ENCODE measurements at places on chromosomes 2 and 18. TPM values are rescaled to one million over a fixed set of nuclear protein-coding genes. Genes with fewer than 3 reads are reported as not detected.
A peak's percentile ranks its signal among the peaks of the same experiment; 100 is the strongest.

The CTIF gene
- total RNA-seq, result 64.9 TPM

The IL18R1 gene
- 5.5 TPM for total RNA-seq

The CAVIN2 gene
- total RNA-seq, result 106 TPM

The CCDC121 gene
- 5.4 TPM for total RNA-seq

The MROH2A gene
- not detected for total RNA-seq

The AOX1 gene
- 27.0 TPM for total RNA-seq

The PCARE gene
- total RNA-seq, result 1.0 TPM

The EML6 gene
- 0.62 TPM for total RNA-seq

The EFHD1 gene
- total RNA-seq, result 16.9 TPM

DNA sequence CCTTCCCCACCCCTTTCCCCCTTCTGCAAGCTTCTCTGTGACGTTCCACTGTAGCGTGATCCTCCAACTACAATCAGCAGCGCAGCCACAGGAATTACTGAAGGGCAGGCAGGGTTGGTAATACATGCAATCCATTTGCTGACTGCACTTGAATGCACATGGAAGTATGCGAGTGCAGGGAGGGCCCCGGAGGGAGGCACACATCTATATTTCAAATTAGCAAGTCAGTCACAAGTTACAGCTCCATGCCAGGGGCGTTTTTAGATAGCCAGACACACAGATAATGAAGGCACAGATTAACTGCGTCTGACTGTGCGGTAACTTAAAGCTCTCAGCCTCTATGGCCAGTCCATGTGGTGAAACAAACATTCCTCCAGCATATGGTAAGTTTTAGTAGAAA, 209.2 kb upstream of the GATA6 start:
- no peak for DNase-seq

GRCh38 chr2:61885896-61886603, 2.4 kb downstream of the CCT4 start:
- no peak for DNase-seq

- no peak for DNase-seq
Measured at GRCh38 chr2:199395311-199395710, 62.4 kb downstream of the SATB2 start.

GRCh38 chr2:39266139-39266805, 22.5 kb upstream of the CDKL4 start:
- no peak for DNase-seq

GRCh38 chr2:171008550-171009205, 79.6 kb downstream of the GORASP2 start:
- DNase-seq, result no peak

GRCh38 chr18:2845172-2845571, 1.6 kb upstream of the EMILIN2 start:
- no peak for DNase-seq

DNA sequence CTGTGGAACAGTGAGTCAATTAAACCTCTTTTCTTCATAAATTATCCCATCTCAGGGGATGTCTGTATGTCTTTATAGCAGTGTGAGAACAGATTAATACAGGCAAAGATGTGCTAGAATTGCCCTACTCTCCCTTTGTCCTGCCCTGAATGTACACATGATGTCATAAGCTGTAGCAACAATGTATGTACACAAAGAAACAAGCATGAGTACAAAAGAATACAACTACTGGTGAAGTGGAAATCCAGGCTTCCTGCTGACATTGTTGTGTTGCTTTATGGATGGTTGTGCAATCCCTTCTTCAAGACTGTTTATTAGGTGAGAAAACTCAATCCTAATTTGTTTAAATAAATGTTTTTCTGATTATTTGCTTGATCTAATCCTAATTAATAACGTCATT, 446.6 kb downstream of the DSC3 start:
- no peak for DNase-seq

DNA sequence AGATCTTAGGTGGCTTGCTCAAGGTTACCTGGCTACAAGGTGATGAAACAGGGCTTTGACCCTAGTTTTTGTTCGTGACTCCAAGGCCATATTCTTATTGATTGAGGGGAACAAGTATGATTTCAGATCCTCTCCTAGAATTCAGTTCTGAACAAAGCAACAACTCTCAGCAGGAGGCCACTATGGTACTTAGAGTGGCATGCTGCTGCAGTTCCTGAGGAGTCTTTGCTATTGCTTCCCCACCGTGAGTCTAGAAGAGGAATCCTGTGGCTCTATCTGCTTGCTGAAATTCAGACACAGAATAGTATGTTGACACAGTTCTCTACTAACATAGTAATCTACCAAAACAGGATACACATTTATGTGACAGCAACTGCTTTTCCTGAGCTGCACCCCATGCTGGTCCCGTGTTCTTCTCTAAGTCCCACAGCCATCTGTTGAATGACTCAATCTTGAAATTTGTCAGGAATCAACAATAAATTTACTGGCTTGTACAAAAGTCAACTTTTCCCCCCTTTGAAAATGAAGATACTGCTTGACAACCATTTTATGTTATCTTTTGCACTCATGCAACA, 4.1 kb downstream of the TGFBRAP1 start:
- DNase-seq, result no peak

- no peak for DNase-seq
Measured at GRCh38 chr2:63434024-63435001, 154.0 kb downstream of the WDPCP start.

- DNase-seq, result no peak
Measured at GRCh38 chr2:43980902-43981301, 14.9 kb downstream of the LRPPRC start.

- no peak for DNase-seq
Measured at GRCh38 chr18:72104851-72105250, 439.3 kb downstream of the CBLN2 start.

DNA sequence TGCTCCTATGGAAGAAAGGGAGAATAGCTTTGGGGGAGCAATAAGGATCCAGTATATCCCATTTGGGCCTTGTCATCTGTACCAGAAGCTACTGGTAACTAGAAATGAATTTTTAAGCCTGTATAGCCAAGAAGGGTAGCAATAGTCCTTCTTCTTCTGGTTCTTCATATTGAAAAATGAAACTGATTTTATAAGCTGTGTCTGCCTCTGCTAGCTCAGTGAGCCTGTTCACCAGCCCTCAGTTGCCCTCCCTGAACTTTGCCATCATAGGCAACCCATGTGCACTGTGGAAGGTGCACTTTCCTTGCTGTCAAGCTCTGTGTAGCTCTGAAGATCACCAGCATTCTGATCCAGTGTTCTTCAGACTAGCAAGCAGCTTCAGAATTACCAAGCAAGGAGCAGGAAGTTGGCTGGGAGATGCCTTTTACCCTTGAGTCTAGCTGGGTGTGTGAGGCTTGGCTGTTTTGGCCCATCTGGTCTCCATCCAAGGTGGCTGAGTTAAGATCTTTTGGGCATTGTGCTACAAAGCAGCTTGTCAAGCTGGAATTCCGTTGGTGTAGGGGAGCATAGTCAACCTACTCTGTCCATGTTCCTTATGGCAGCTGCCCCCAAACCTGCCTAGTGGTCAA, 55.8 kb upstream of the MGAT5 start:
- DNase-seq, result no peak

DNA sequence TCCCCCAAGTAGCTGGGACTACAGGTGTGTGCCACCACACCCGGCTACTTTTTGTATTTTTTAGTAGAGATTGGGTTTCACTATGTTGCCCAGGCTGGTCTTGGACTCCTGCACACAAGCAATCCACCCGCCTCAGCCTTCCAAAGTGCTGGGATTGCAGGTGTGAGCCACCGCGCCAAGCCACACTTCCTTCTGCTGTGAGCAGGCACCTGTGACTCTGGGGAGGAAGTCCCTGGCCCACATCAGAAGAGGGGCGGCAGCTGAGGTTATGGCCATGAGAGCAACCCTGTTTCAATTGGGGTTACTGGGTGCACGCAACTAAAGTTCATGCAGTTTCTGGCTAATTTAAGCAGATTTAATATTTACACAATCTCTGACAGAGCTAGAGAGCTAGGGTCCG, 91.0 kb downstream of the PLB1 start:
- DNase-seq, result no peak

DNA sequence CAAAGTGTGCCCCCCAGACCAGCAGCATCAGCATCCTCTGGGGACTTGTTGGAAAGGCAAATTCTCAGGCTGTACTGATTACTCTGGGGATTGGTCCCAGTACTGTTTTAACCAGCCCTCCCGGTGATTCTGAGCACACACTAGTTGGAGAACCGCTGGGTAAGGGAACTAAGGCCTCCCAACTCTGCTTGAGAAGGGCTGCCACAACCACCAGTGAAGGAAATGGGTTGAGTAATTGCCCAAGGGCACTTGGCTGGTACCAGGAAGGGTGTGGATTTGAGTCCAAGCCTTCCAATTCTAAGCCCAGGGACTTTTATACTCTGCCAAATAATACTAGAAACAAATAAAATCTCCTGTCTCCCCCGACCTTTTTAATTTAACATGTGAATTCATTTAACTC, 219.9 kb downstream of the SETBP1 start:
- no peak for DNase-seq

DNA sequence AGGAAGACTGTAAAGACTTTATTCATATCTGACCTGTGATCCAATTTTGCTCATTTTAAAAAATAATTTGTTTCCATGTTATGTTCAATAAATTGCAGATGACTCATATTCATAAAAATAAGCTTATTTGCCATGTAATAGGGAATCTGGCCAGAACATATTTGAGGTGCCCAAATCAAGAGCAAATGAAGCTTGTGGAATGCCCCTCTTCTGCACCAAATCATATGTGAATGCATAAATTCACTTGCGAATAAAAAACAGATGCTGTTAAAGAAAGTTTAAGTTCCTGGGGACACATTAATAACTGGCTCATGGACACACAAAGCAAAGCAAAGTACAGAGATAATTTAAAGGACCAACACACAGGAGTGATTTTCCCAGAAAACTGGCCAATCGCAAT, 279.0 kb upstream of the CDH2 start:
- DNase-seq, result no peak

DNA sequence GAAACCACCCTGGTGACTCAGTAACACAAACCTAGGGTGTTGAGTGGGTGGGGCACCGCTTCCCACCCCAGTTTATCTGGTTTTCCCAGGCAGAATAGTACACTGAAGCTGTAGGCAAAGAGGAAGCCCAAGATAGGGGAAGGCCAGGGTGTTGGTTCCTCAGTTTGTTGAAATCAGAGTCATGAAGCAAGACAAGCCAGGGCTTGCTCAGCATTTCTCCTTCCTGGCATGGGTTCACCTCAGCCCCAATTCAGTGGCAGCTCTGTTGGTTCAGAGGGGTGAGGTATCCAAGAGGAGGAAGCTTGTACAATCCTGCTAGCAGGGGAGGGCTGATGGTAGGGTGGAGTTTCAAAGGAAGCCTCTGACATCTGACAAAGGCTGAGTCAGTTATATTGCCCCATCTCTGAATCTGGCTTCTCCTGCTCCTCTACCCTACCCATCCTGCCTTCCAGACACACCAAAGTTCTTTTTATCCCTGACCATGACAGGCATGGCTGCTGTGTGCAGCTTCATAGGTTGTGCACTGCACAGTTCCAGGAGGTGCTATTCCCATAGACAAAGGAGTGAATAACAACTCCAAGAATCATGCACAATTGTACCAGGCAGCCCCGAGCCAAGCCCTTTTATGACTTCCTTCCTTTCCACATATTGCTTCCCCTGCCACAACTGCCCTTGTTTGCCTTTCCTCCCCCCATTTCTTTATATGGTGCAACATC, 24.9 kb upstream of the RAB10 start:
- peak; percentile 54 for DNase-seq

DNA sequence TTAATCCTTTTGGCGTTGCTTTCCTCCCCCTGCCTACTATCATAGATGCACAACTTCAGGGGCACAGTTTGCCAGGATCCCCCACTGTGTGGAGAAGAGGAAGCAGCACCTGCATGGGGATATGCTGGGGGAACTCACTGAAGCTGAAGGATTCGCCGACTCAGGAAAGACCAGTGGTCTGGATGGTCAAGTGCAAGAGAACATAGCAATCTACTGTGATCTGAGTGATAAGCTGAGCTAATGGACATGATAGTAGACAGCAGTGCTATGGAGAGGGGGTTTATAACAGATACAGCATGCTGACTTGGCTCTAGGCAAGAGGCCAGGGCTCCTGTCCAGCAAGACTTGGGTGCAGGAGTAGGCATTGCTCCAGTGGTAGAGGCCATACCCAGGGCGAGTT, 124.4 kb upstream of the NRP2 start:
- no peak for DNase-seq

DNA sequence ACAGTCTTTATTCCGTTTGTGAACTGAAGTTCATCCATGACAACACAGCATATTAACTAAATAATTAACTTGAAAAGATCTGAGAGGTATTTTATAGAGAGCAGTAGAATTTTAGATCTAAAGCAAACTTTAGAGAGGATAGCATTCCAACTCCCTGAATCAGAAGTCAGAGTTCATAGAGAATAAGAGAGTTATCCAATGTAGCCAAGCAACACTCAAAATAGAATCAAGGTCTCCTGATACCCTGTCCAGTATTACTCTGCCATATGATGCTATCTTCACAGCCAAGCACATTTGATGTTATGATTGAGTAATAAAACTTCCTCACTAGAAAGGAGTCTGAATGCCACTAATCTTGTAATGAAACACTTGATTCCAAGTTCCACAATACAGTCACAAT, 55.5 kb downstream of the RIT2 start:
- no peak for DNase-seq

DNA sequence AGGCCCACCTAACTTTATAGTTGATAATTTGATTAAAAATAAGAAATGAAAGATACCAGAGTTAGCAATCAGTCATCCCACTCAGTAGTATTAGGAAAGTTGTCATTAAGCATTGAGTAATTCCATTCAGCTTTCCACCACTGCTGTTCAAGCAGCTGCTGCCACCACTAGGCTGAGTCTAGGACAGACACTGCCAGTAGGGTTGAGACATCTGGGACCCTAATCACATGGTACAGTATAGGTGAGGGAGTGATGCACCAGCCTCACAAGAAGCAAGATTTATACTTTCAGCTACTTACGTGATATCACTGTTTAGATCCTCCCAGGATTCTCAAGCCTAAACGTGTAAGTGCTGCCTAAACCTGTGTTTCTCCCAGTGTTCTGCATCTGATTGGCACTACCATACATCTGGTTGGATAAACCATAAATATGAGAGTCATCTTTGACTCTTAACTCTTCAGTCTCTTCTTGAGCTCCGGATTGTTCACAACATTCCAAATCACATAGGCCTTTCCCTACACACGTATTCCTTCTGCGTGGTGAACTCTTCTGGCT, 3.2 kb downstream of the UBXN4 start:
- DNase-seq, result no peak

DNA sequence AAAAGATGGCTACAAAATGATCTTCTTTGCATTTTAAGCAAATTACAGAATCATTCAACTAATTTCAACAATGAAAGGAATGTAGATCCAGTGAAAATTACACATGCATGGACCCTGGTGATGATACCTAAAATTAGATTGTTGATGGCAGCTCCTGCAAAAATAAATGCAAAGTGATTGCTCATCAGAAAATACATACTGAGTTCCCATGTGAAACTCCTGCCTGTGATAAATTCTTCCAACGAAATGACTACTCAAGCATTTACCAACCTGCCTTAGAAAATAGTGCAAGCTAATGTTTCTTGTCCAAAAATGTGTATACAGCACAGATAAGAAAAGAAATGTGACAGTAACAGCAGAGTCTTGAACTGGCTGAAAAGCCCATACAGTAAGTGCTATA, 300.0 kb upstream of the REV1 start:
- DNase-seq, result no peak
